ENCODE measurements at places on chromosomes 16 and 17.

- no peak for DNase-seq
These were observed 171.7 kb downstream of the VPS53 start for GRCh38 chr17:542943-543342.

GRCh38 chr16:729768-730665 is 3.1 kb downstream of the HAGHL start:
- DNase-seq = no peak

DNA sequence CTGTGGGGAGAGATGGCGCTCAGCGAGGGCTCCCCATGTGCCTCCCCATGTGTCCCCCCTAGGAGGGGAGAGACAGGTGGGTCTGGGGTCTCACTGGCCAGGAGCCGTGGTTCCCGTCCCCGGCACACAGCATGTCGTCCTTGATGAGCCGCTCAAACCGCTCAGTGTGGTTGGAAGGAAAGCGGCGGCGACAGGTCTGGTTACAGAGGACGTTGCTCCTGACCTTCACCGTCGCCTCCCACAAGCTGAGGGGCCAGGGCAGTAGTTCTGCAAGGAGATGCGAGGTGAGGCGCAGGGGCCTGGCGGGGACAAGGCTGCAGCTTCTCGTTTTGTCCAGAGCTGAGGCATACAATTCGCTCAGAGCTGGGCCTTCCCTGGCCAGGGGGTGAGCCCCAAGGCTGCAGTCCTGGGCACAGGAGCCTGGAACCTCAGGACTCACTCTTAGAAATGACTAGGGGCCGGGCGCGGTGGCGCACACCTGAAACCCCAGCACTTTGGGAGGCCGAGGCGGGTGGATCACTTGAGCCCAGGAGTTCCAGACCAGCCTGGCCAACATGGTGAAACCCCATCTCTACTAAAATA is 22.8 kb upstream of the UBE2I start:
- DNase-seq = no peak

DNA sequence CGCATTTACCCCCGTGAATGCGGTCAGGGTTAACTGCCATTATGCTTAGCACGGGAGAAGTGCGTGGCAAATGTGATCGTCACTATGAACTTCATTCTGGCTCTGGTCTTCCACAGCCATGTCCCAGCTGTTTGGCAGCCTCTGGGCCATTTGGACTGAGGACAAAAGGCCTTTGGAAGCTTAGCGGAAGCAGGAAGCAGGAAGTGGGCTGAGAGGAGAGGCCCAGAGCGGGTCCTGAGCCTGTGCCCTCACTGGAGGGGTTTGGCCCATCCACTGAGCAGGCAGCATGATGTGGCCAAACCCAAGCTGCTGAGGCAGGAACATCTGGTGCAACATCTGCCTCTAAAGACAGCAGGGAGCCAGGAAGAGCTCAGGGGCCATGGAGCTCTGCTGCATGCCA is 345.9 kb downstream of the C16orf95 start:
- no peak for DNase-seq

GRCh38 chr17:82534401-82534812 is 14.9 kb downstream of the FOXK2 start:
- DNase-seq = no peak

GRCh38 chr16:58024486-58025350 is 836 bp upstream of the MMP15 start:
- no peak for DNase-seq

- DNase-seq = no peak
These were observed 30.1 kb downstream of the CCL4 start for GRCh38 chr17:36133602-36134236.

DNA sequence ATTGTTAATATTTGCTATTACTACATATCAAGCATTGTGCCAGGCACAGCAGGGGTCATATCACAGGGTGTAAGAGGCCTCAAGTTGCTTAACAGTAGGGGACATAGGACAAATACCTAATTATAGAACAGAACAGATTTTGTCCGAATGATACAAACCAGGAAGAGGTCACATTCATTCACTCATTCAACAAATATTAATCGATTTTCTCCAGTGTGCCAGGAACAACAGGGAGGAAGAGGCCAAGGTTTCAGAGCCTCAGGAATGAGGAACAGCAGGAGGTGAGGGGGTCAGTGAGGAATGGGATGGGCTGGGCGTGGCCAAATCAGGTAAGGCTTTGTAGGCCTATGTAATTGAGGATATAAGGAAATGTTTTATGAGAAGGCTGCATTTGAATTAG is 11.2 kb upstream of the CHST4 start:
- DNase-seq = no peak

GRCh38 chr17:50146927-50147665 is 3.4 kb downstream of the PPP1R9B start:
- no peak for DNase-seq

DNA sequence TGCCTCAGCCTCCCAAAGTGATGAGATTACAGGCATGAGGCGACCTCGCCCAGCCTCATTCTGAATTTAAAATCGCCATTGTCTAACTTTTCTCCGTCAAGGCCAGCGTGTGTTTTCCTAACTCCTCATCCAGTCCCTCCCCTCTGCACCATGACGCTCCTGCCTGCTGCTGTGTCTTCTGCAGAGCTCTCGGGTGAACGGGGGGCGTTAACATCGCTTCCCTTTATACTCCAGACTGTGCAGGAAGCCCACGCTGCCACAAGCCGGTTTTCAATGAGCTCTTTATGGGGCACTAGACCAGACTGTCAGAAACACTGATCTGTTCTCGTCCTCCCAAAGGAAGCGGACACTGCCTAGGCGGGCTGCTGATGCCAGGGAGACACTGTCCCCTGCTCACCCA is 13.2 kb downstream of the AANAT start:
- DNase-seq = no peak

DNA sequence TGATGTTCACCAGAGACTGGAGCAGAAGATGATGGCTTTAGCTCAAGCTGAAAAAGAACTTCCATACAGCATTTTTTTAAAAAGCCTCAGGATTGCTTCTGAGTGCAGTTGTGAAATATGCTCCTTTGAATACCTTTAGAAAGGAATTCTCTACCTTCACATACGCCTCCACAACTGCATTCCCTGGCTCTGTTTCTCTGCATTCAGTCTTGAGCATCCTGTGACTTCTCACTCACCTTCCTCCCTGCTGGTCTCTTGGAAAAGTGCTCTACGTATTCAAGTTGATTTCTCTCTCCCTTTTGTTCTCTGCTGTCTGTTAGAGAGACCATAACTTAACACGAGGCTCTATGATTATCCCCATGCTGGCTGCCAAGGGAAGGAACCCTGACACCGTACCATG is 34.5 kb downstream of the HS3ST2 start:
- DNase-seq = no peak

DNA sequence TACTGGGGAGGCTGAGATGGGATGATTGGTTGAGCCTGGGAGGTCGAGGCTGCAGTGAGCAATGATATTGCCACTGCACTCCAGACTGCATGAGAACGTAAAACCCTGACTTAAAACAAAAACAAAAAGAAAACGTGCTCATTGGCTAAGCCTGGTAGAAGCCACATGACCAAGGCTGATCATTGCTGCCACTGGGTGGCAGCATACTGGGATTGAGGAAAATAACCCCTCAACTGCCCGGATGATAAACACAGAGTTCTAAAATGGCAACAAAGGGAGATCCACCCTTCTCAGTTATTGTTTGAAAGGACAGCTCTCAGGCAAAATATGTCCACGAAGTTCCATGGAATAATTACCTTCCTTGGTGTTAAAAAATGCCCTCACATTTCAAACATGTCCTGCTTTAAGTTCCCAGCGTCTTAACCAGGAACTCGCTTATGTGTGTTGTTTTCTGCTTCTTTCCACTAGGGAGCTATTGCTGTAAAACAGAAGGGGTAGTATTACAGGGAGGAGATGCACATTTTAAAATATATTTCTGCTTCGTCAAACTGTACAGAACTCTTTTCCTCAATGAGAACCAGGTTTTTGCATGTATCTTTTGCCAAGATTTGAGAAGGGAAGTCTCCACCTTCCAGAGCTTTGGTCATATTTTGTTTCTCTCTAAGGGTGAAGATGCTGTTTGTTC is 675.3 kb downstream of the MAF start:
- no peak for DNase-seq

DNA sequence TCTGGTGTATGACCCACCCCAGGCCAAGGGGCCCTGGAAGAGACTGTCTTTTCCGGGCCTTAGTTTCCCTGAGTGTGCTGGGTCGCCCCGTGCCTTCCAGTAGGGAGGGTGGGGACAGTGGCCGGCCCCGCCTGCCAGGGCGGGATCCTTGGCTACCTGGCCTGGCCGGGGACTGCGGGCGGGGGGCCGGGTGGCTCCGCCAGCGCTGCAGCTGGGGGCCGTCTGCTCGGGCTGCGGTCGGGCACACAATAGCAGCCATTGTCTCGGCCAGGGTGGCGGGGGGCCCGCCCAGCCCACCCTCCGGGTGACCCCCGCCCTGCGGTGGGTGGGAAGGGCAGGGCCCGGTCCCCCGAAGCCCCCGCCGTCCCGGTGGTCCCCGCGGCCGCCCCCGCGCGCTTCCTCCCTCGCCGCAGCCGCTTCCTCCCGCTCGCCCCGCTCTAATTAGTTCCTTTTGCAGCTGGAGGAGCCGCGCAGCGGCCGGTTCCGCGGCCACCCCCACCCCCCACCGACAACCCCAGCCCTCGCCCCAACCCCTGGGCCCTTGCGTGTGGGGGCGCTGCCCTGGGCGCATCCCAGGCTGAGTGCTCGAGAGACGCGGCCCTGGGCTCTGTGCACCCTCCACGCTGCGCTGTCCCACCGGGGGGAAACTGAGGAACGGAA is 11.6 kb downstream of the GLIS2 start:
- DNase-seq = no peak

All from activated T-helper 1 cell treated with anti-CD3 and anti-CD28 coated beads, Interleukin-12 subunit alpha, Interleukin-12 subunit beta, Interleukin-2, Interleukin-4 antibody, amounts not matched to agents 30 ng/mL and 10 ng/mL and 1 ng/mL, durations not matched to agents 14 hours and 24 hours and 36 hours (primary cell).